ENCODE measurements at places on chromosomes 2 and 18.

GRCh38 chr2:202114795-202115194 is 41.7 kb downstream of the KIAA2012 start:
- DNase-seq, result no peak

DNA sequence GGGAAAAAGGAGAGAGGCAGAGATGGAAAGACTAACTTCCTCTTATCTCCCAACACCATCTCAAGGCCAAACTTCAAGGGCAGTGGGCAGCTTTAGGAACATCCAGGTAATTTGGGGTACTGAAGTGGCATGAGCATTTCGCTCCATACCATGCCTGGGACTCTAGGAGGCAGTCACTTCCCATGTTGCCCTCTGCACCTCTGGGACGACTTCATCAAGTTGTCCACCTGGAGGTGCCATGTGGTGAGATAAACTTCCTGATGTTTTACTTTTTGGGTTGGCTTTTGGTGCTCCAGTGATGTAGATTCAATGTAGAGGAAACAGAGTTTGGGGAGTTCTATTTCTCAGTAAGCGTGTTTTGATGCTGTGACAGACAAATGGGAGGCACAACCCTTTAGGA is 56.3 kb upstream of the UPP2 start:
- DNase-seq, result no peak

GRCh38 chr2:82511894-82512293 is 1947.2 kb downstream of the SUCLG1 start:
- no peak for DNase-seq

DNA sequence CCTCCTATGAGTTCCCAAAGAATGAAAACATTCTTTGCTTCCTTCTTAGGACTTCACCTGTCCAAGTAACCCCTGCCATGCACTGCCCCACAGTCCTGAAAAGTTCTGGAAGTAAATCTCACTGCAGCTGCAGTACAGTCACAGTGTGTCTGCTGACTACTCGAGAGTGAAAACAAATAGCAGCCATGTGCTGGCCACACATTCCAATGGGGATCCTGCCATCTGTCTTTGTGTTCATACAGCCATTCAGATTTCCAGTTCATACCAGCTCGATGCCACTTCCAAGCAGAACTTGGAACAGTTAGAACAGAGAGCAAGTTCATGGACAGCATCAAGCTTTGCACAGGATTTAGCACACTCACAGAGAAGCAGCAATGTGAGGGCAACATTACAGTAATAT is 629.9 kb upstream of the ACVR2A start:
- DNase-seq, result no peak

- DNase-seq, result no peak
These were observed 38.5 kb downstream of the ASXL3 start for GRCh38 chr18:33616556-33616955.
